ENCODE measurements at places on chromosomes 11 and 22. TPM values are rescaled to one million over a fixed set of nuclear protein-coding genes. Genes with fewer than 3 reads are reported as not detected.

The CDC42EP2 gene
- total RNA-seq: 38.0 TPM

DNA sequence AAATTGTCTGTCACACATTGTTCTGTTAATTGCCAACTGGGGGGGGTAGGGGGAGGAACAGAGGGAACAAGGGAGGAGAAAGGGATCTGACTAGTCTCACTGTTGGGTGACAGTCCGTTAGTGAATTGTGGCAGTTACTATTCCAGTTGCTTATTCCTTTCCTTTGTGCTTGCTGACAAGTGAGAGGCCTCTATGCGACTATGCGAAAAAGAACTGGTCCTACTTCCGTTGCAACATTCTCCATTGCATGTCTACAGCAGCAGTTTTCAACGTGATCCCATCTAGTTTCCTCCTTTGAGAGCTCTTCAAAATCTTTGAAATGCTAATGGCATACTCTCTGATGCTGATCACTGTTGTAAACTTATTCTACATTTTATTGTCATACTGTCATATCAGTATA is 672.2 kb downstream of the LRRC4C start:
- H3K36me3 ChIP-seq: no peaks in the 10 kb centered on the region
- no peaks in the 10 kb centered on the region for H3K4me1 ChIP-seq
- H3K27ac ChIP-seq: no peak overlapping the region
- H3K27me3 ChIP-seq: no peaks in the 10 kb centered on the region
- H3K4me3 ChIP-seq: no peak overlapping the region

- peaks cover 8% of the 10 kb centered on the region for H3K36me3 ChIP-seq
- H3K27ac ChIP-seq: peak overlapping the region; percentile 76
- H3K27me3 ChIP-seq: no peaks in the 10 kb centered on the region
- no peak for DNase-seq
- peaks cover 44% of the 10 kb centered on the region for H3K4me1 ChIP-seq
- no peak overlapping the region for H3K4me3 ChIP-seq
Observed at GRCh38 chr11:64863391-64864060, 14.9 kb downstream of the EHD1 start.

DNA sequence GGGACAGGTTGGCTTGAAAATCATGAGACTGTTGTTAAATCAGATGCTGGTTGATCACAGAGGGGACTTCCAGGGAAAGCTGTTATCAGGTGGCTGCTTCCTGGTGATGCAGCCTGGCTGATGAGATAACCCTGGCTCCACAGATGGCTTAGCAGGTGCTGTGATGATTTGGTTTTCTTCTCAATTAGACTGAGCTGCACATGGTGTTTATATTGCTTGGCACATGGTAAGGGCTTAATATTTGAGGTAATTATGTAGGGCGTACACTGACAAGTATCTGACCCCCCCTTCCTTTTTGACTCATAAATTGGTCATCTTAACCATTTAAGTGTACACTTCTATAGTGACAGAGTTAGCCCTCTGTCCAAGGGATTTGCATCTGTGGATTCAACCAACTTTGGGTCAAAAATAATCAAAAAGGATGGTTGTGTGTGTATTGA is 7.0 kb downstream of the RPS3 start:
- H3K36me3 ChIP-seq: peaks cover 28% of the 10 kb centered on the region
- no peak overlapping the region for H3K4me3 ChIP-seq
- H3K27me3 ChIP-seq: no peaks in the 10 kb centered on the region
- DNase-seq: no peak
- H3K27ac ChIP-seq: no peak overlapping the region

DNA sequence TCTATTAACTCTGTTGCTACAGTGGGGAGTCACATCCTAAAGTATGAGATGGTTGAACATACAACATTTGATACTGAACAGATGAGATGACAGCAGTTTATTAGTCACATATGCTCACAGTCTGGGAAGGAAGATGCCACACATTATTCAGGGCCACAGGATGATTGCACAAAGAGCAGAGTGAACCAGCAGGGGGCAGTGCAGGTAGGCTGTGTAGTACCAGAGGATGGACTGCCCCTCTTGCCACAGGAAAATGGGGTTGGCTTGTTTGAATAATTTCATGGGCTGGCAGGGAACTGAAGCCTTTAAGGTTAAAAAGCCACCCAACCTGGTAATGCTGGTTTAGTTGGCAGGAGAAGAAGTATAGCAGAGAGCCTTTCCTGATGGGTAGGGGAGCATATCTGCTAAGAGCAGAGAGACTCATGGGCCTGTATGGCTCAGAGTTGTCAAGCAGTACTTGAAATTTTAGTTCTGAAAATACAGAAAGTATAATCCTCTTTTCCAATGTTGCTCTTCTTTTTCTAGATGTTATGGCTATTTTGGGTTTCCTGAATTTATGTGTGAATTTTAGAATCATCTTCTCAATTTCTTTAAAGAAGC is 180.4 kb upstream of the B3GAT1 start:
- H3K36me3 ChIP-seq: no peaks in the 10 kb centered on the region
- peak; percentile 53 for DNase-seq
- H3K27me3 ChIP-seq: no peaks in the 10 kb centered on the region

DNA sequence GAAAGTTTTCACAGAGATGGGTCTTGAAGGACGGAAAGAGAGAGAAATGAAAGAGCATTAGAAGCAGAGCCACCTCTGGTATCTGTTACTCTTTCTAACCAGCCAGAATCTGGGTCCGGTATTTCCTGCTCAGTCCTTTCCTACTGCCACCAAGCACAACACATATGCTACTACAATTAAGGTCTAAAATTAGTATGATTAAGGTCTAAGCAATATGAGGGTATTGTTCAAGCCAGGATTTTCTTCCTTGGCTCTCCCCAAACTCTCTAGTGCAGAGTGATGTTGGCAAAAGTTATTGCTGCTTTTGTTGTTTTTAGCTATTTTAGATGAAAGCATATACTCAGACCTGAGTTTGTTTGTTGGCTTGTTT is 59.2 kb upstream of the EED start:
- H3K36me3 ChIP-seq: no peaks in the 10 kb centered on the region
- H3K4me1 ChIP-seq: peaks cover 10% of the 10 kb centered on the region
- no peaks in the 10 kb centered on the region for H3K27me3 ChIP-seq
- no peak overlapping the region for H3K27ac ChIP-seq
- DNase-seq: no peak

DNA sequence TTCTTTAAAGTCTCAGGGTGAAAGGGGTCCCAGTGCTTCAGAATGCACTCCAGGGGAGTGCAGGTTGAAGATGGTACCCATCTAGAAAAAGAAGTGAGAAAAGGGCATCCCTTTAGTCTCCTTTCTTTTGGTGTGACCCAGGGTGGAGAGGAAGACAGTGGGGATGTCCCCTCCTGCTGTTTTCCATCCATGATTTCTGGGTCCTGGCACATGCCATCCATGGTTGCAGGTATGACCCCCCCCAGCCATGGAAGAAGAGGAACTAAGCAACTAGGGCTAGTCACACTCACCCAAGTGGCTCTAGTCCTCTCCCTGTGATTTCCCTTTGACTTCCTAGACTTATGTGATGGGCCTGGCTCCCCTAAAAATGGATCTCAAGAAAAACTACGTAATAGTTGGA is 15.9 kb upstream of the EI24 start:
- H3K36me3 ChIP-seq: no peaks in the 10 kb centered on the region
- H3K27ac ChIP-seq: no peak overlapping the region
- H3K4me1 ChIP-seq: no peaks in the 10 kb centered on the region
- H3K4me3 ChIP-seq: no peak overlapping the region
- DNase-seq: no peak
- H3K27me3 ChIP-seq: no peaks in the 10 kb centered on the region

DNA sequence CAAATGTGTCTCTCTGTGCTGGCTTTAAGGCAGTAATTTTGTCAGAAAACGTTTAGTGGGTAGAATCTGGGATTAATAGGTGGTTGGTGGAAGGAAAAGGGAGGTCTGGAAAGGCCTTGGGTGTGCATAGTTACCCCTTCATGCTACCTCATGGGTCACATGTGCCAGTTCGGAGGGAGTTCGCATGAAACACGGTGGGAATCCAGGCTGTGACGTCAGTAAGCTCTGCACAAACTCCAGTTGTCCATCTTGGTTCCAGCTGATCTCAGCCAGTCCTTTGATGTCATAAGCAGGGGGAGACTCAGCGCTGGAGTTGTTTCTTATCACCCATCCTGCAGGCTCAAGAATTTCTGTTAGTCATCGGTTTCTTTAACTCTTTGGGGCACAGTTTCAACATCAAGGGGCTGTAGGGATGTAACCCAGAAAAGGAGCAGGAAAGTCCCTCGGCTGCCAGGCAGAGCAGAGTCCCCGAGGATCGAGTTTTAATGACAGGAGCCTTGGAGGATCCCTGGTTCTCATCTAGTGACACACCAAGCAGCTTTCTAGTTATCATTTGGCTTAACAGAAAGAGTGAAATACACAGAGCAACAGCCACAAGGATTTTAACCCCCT is 28.9 kb downstream of the MOV10L1 start:
- H3K27ac ChIP-seq: peak overlapping the region; percentile 98
- H3K27me3 ChIP-seq: no peaks in the 10 kb centered on the region
- no peak overlapping the region for H3K4me3 ChIP-seq
- peak; percentile 89 for DNase-seq
- peaks cover 31% of the 10 kb centered on the region for H3K4me1 ChIP-seq
- no peaks in the 10 kb centered on the region for H3K36me3 ChIP-seq

DNA sequence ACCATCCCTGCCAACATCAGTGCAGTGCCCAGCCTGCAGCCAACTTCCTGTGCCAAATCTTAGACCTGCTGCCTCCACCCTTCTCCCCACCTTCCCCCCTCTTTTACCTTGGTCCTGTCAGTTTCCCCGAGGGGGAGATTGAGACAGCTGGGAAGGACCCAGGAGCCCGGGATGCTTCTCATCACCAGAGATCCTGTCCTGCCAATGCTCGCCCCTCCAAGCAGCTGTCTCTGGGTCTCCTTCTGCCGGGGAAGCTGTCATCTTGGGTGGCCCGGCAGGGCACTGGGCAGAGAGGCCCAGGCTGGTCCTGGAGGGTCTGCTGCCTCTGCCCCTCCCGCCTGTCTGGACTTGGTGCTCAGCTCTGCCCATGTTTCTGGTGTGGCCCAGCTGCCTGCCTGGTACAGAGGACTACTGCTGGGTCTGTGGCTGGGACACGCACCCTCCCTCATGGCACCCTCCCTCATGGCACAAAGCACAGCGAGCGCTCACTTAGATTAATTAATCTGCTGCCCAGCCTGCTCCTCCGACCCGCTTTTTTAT is 60.4 kb upstream of the THY1 start:
- no peak overlapping the region for H3K27ac ChIP-seq
- DNase-seq: peak; percentile 32
- H3K27me3 ChIP-seq: peaks cover 4% of the 10 kb centered on the region
- no peaks in the 10 kb centered on the region for H3K36me3 ChIP-seq
- H3K4me1 ChIP-seq: peaks cover 5% of the 10 kb centered on the region

DNA sequence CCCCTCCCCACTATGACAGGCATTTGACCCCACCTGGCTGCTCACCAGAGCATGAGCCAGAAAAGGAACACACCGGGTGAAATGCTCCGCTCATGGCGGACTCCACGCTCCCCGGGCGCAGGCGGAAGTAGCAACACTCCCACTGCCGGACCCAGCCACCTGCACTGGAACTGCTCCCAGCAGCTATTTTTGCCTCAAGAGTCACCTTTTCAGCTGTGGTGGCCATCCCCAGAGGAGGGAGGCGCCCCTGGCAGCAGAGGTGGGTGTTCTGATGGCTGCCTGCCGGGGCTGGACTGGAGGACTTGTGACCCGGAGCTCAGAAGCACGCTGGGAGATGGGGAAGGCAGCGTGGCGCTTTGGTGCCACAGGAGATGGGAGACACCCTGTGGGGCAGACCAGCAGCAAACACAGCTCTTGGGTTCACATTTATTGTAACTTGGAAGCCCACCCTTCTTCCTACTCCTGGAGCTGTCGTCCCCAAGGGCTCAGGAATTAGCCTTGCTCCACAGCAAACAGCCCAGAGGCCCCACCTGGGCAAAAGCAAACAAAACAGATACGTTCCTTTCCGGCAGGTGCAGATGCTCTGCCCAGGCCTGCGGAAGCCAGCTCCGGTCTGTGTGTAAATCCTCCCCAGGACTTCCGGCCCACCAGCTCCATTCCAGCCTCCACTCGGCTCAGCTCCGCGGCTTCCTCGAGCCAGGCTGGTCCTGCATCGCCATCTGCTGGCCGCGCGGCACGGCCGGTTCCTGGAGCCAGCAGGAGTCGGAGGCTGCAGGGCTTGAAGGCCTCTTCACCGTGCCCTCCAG is 3.7 kb downstream of the RPS19BP1 start:
- peak overlapping the region; percentile 77 for H3K27ac ChIP-seq
- peak; percentile 93 for DNase-seq
- H3K36me3 ChIP-seq: peaks cover 6% of the 10 kb centered on the region
- peaks cover 37% of the 10 kb centered on the region for H3K4me1 ChIP-seq

DNA sequence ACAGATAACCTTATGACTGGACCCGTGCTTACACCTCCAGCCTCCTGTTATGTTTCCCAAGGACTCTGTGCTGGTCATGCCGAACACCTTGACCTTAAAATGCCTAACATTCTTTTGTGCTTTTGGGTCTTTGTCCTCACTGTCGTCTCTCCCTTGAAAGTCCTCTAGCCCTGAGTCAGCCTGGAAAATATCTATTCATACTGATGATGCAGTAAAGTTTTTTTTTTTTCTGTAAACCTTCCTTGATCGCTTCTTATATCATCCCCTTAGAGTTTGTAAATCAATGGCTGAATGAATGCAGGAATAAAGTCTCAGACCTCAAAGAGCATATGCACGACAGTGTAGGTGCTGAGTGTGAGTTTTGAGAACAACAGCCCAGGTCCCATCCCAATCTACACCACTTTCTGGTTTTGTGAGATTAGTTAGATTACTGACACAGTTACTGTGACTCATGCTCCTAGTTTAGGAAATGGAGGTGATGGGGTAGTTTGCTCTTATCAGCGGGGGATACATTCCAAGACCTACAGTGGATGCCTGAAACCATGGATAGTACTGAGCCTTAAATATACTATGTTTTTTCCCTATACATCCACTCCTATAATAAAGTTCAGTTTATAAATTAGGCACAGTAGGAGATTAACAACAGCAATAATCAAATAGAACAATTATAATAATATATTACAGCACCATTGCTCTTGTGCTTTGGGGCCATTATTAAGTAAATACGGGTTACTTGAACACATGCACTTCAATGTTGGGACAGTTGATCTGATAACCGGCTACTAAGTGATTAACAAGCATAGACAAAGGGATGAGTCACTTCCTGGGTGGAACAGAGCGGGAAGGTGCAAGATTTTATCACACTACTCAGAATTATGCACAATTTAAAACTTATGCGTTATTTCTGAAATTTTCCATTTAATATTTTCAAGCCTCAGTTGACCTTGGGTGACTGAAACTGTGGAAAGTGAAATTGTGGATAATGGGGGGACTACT is 8.6 kb downstream of the TCN1 start:
- no peak for DNase-seq
- H3K4me3 ChIP-seq: no peak overlapping the region
- no peaks in the 10 kb centered on the region for H3K36me3 ChIP-seq
- no peaks in the 10 kb centered on the region for H3K27me3 ChIP-seq

All from Caco-2 (cell line).